Gastrocnemius medialis (tissue), 4 donors: ENCODE measurements at places on chromosomes 16 and 17. TPM values are rescaled to one million over a fixed set of nuclear protein-coding genes. Genes with fewer than 3 reads are reported as not detected.

Gene RPGRIP1L
- 0.75 TPM for total RNA-seq

Gene UTS2R
- not detected for total RNA-seq

Gene HS3ST3A1
- 0.23 TPM for total RNA-seq

Gene KRT39
- not detected for total RNA-seq

Gene KRT17
- not detected for total RNA-seq

Gene HSD17B1
- 0.66 TPM for total RNA-seq

Gene CD300H
- not detected for total RNA-seq

Gene BAHCC1
- total RNA-seq, result 2.5 TPM

Gene KRTAP4-9
- total RNA-seq, result not detected

Gene HSF4
- 9.0 TPM for total RNA-seq

Gene TBC1D3H
- not detected for total RNA-seq

Gene RDM1
- total RNA-seq, result not detected

Gene CACNG5
- total RNA-seq, result not detected

Gene VAT1L
- total RNA-seq, result not detected

Gene VAC14
- total RNA-seq, result 30.9 TPM

Gene ABCC12
- total RNA-seq, result 0.16 TPM

Gene ZNF23
- total RNA-seq, result 5.6 TPM

Gene OTOP2
- 0.19 TPM for total RNA-seq

Gene PRSS36
- total RNA-seq, result 1.0 TPM

Gene HSD11B2
- total RNA-seq, result not detected

Gene HES7
- total RNA-seq, result not detected

Gene UBN1
- 26.0 TPM for total RNA-seq

Gene CDH3
- not detected for total RNA-seq

Gene TRIM72
- 76.7 TPM for total RNA-seq

Gene ZNF469
- 0.10 TPM for total RNA-seq

Gene HSPB9
- total RNA-seq, result not detected

Gene CYGB
- total RNA-seq, result 19.7 TPM

Gene C17orf78
- total RNA-seq, result not detected

Gene RASL10B
- 13.3 TPM for total RNA-seq

Gene TBC1D3K
- not detected for total RNA-seq

Gene ITGAL
- total RNA-seq, result 0.16 TPM
